Ammon's horn (tissue), 1 donor: ENCODE measurements at places on chromosomes 4 and X.
A peak's percentile ranks its signal among the peaks of the same experiment; 100 is the strongest.

DNA sequence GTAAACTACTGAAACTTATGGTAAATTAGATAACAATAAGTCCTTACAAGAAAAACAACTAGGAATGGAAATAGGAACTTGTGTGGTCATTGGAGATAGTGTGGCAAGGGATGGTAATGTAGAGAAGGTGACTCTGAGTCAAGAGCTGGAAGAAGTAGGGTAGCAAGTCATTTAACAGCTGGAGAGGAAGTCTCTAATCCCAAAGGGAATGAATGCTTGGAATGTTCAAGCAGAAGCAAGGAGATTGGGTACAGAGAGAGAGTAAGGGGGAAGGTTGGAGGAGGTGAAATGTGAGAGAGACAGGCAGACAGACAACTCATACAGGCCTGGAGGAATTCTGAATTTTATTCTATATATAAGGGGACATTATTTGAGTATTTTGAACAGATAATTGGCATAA lies 260.6 kb upstream of the MAD2L1 start:
- DNase-seq: no peak

- DNase-seq: no peak
These were observed 86.0 kb downstream of the PCYT1B start for GRCh38 chrX:24561121-24561520.

- DNase-seq: no peak
These were observed 158.3 kb downstream of the SPCS3 start for GRCh38 chr4:176478076-176478475.

- DNase-seq: no peak
These were observed 8.3 kb upstream of the CCNI start for GRCh38 chr4:77084019-77084639.

- DNase-seq: no peak
These were observed 33.4 kb downstream of the AFAP1 start for GRCh38 chr4:7906171-7906701.

DNA sequence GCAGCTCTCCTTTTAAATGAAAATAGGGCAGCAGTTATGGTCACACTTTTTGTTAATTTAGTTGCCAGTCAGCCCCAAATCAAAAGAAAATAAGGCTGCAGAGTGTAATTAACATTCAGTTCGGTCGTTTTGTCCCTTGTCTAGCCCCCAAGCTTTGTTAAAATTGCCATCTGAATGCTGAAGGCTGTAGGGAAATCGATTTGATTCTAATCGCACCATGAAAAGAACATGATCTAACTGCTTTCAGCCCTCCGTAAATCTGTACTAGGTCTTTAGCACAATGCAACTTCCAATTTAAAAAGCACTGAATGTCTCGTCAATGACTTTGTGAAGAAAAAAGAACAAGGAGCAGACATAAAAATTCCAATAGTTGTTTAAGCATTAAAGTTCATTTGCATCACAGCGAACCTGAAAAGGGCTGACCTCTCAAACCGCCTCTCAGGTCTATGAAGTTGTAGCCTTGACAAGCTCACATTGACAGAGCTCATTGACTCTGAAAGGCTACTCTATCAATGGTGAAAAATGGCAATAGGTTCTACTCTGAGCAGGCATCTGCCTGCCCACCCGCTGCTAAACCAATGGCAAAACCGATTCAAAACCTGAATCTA lies 48.9 kb downstream of the CHIC2 start:
- no peak for DNase-seq

- DNase-seq: no peak
These were observed 60.2 kb upstream of the CLDN34 start for GRCh38 chrX:9906919-9907318.

DNA sequence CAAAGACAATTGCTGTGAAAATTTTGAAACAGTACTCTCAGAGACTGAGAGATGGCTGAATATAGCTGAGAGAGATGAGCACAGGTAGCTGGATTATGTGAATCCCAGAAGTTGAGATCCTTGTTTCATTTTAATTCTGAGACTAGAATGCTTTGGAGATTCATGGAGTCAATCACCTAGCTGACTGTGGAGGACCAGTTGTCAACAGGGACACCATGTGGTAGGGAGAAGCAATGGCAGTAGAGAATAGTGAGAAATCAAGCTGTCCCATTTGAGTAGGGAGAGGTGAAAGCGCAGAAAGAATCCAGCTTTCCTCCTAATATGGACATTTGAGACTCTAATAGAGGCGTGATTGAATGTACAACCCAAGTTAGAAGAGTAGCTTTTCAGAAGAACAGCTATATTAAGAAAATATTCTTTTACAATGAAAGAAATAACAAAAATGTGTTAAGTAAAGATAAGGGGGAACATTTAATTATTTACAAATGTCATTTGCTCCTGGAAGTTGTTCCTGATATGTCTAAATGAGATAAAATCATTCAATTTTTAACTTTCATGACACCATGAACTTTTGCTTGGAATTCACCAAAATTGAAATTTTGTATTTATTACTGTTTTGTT lies 30.3 kb upstream of the GLRB start:
- DNase-seq: peak; percentile 79

DNA sequence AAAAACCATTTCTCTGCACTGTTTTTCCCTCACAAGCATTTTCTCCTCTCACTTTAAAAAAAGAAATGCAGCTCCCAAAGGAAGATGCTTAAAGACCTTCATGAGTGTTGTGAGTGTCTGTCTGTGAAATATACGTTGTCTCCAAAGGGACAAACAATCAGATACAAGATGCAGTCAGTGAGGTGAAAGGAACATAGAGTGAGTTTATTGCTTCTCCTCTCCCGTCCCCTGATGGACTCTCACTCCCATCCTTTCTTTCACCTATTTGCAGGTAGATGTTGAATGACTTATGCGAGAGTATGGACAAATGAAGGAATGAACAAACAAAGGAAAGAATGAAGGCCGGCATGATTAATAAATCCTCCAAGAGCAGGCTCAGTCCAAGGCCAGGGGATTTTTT lies 561.2 kb upstream of the DIPK2B start:
- DNase-seq: no peak

GRCh38 chr4:118743867-118744266 lies 58.7 kb downstream of the METTL14 start:
- DNase-seq: no peak

DNA sequence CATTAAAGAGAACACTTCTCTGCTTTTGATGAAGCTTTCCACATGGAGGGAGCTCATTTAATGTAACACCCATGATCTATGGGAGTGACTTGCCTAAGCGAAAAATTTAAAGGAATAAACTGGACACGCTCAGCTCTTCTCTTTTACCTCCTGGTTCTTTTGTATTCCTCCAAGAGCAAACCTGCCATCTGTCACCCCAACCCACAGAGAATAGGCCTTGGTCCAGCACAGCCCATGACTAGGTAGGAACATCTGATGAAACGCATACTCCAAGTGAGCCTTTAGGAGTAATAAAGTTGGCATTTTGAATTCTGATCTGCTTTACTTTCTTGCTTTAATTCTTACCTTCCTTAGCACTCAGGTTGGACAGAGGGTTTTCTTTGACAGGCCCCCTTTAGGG lies 389.0 kb downstream of the HNRNPD start:
- DNase-seq: no peak

GRCh38 chr4:15066140-15066539 lies 63.9 kb downstream of the CPEB2 start:
- DNase-seq: peak; percentile 10

DNA sequence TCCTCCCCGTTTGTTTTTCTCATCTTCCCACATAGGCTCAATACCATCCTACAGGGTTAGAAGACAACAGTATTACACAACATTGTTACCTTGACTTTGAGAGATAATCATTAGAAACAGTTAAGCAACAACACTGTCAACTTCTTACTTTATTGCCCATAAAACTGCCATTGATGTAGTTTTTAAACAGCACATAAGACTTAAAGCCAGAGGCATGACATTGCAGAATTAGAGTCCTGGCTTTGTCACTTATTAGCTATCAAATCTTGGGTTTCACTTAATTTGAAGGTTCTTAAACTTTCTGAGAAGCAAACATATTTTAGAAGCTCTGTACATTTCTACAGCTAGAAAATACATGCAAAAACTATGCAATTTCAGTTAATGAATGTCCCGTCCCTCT lies 41.8 kb downstream of the EIF4E start:
- no peak for DNase-seq
